Panc1 (cell line): ENCODE measurements at places on chromosomes 16 and 17. TPM values are rescaled to one million over a fixed set of nuclear protein-coding genes. Genes with fewer than 3 reads are reported as not detected.

- peaks cover 35% of the 10 kb centered on the region for H3K27me3 ChIP-seq
- peak overlapping the region; percentile 52; the same call in 1 of the 2 replicates for H3K4me3 ChIP-seq
- no peak overlapping the region for H3K27ac ChIP-seq
Observed at GRCh38 chr17:79024901-79025737, 1.1 kb downstream of the C1QTNF1 start.

- H3K36me3 ChIP-seq: no peaks in the 10 kb centered on the region
- no peak overlapping the region for H3K27ac ChIP-seq
- no peak overlapping the region for H3K4me3 ChIP-seq
- DNase-seq: no peak
- H3K4me1 ChIP-seq: peaks cover 6% of the 10 kb centered on the region; the same call in 1 of the 2 replicates
Observed at GRCh38 chr17:46793541-46793940, 25.0 kb downstream of the WNT3 start.

KRT9 gene
- not detected for total RNA-seq

RUNDC3A gene
- total RNA-seq: 3.6 TPM

AMZ2 gene
- total RNA-seq: 59.6 TPM

GRCh38 chr17:68036304-68037147, 991 bp downstream of the KPNA2 start:
- peaks cover 25% of the 10 kb centered on the region for H3K36me3 ChIP-seq
- DNase-seq: no peak
- H3K4me1 ChIP-seq: peaks cover 6% of the 10 kb centered on the region
- H3K27me3 ChIP-seq: no peaks in the 10 kb centered on the region
- peak overlapping the region; percentile 67 for H3K4me3 ChIP-seq

SLC2A4 gene
- total RNA-seq: 0.31 TPM

DNA sequence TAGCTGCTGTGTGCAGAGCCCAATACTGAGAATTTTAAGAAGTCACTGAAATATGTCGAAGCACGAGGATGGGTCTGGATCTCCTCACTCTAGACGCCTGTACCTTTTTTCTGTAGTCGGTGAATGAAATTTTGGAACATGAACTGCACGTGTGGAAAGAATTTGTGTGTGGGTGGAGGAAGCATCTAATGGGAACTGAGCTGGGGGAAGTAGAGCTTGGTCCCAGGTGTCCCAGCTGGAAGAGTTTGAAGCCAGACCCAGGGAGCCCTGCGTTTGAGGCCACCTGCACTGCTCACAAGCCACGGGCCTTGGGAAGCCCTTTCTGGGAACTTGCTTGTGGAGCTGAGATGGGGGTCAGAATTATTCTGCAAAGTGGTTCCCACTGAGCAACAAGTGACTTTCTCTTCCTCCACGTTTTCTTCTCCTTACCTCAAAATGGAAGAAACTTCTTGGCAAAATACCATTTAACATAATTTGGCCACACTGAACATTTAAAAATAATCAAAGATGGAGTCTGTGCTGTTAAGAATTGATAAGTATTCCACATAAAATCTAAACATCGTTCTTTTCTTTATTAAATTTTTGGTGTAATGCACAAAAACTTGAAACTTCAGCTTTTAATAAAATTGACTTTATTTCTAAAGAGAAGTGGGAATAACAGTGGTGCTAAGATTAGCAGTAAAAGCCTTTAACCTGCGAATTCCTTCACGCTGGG, 163.8 kb downstream of the PRKCA start:
- H3K4me1 ChIP-seq: peaks cover 76% of the 10 kb centered on the region
- peak overlapping the region; percentile 92 for H3K27ac ChIP-seq
- H3K27me3 ChIP-seq: no peaks in the 10 kb centered on the region
- no peaks in the 10 kb centered on the region for H3K36me3 ChIP-seq
- no peak for DNase-seq

NPIPA7 gene
- 5.6 TPM for total RNA-seq

DNA sequence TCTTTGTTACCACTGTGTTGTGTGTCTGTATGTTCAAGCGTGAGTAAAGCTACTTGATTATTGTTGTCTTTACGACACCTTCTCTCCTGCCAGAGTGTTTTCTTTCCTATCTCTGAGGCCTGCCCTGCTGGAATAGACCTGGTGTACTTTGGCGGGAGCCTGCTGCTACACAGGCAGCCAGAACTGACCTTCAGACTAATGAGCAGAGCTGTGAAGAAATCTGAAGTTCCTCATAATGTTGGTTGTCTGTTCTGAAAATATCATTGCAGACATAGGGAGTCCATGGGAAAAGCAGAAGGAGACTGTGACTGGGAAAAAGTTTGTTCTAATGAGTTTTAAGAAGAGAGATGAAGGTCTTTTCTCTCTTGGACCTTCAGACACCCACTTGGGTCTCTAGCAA, 9.8 kb downstream of the RHOT1 start:
- no peaks in the 10 kb centered on the region for H3K27me3 ChIP-seq
- H3K36me3 ChIP-seq: no peaks in the 10 kb centered on the region
- no peak for DNase-seq
- H3K4me1 ChIP-seq: no peaks in the 10 kb centered on the region

DNA sequence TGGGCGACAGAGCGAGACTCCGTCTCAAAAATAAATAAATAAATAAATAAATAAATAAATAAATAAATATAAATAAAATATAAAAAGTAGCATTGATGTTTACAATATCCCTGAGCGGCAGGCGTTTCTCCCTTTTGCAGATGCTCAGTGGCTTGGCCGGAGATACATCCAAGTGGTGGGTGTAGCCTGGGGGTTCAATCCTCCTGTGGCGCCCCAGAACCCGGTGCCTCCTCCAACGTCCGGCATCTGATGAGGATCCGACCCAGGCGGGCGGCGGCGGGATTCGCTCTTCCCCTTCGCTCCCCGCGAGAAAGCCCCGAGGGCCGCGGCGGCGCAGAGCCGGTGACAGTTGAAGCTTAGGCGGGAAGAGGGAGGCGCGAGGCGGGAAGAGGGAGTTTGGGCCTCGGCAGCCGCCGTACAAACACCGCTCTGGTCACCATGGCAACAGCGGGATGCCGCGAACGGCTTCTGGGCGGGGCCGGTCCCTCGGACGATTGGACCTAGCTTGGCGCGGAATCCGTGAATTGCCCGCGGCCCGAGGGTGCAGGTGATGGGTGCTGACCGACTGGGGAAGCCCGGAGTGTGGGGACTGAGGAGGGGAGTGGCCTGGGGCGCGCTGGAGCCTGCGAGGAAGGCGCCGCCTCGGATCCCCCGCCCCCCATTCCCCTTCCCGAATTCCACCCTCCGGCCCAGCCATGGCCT, 12.7 kb upstream of the ALDOA start:
- peaks cover 19% of the 10 kb centered on the region for H3K4me1 ChIP-seq
- peak overlapping the region; percentile 94 for H3K4me3 ChIP-seq
- DNase-seq: peak; percentile 48

DNA sequence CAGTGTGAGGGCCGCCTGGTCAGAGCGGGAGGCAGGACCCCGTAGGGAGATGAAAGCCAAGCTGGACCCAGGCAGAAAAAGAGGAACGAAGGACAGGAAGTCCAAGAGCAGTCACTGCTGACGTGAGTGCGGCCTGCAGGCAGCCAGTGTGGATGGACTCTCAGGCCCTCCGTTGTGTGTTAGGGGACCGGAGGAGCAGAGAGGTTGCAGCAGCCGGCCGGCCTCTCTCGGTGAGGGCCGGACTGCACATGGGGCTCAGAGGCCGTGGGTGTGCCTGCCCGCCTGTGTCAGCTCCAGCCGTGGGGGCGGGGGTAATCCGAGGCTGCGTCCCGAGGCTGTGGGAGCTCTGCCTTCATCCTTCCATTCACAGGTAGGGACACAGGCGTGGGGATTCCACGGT, 67.4 kb downstream of the JPH3 start:
- H3K36me3 ChIP-seq: no peaks in the 10 kb centered on the region
- H3K4me3 ChIP-seq: no peak overlapping the region
- H3K27me3 ChIP-seq: no peaks in the 10 kb centered on the region
- DNase-seq: no peak

DNA sequence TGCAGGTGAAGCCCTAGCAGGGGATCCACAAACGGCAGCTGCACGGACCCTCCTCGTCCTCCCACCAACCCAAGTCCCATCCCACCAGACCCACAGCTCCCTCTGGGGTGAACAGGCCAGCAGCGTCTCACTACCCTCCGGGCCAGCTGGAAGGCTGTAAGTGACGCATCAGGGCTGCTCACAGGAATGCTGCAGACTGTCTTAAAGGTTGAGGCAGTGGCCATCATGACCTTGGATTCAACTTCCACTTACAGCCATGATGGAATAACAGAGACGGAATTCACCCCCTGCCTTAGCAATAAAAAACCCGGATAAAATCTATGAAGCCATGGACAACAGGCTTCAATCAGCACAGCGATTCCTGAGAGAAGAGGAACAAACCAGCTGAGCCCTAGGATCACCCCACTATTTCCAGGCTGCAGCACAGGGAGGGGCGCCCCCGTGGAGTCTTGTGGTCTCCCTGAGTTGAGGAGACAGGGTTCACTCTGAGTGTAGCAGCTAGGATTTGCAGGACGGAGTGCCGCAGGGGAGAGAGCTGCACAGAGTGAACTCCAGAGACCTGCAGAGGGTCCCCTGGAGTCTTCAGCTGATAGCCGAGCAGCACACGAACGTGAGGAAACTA, 10.5 kb downstream of the FAM83G start:
- DNase-seq: no peak
- H3K4me3 ChIP-seq: no peak overlapping the region
- no peaks in the 10 kb centered on the region for H3K27me3 ChIP-seq
- no peaks in the 10 kb centered on the region for H3K36me3 ChIP-seq
- no peaks in the 10 kb centered on the region for H3K4me1 ChIP-seq
- no peak overlapping the region for H3K27ac ChIP-seq

- peak overlapping the region; percentile 96 for H3K27ac ChIP-seq
- no peak overlapping the region for H3K4me3 ChIP-seq
- no peaks in the 10 kb centered on the region for H3K36me3 ChIP-seq
- no peak for DNase-seq
Observed at GRCh38 chr17:72699545-72699944, 392.9 kb downstream of the SLC39A11 start.

CSH1 gene
- total RNA-seq: not detected

- H3K27ac ChIP-seq: no peak overlapping the region
Observed at GRCh38 chr16:10113248-10113647, 69.0 kb downstream of the GRIN2A start.

DNA sequence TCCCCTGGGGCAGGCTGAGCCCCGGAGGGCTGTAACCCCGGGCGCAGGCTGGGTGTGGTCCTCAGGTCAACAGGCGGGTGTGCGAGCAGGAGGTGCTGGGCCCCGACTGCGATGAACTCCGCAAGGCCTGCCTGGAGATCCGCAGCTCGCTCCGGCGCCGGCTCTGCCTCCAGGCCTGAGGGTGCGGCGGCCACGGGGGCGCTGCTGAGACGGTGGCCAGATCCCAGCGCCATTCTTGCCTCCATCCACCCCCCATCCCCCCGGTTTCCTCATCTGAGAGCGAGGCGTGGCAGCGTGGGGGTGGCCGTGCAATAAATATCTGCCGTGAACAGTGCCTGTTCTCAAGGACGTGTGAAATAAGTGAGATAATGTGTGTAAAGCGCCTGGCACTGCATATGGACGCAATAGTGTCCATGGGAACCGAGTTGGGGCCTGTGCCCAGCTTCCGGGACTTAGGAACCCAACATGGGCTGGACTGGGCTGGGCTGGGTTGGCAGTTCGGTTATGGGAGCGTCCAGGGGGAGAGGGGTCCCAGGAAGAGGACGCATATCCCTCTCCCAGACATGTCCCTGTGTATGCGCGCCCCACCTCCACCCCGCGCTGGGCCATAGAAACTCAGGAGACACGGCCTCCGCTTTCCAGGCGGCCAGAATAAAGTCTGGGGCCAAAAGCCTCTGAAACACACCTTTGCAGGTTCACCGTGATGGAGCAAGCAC, 15.0 kb downstream of the ZNF213 start:
- H3K27me3 ChIP-seq: no peaks in the 10 kb centered on the region
- peak overlapping the region; percentile 88 for H3K4me3 ChIP-seq
- H3K27ac ChIP-seq: peak overlapping the region; percentile 88
- H3K36me3 ChIP-seq: peaks cover 2% of the 10 kb centered on the region; the same call in 1 of the 2 replicates
- no peak for DNase-seq
